NCI-H1092 (cell line): ENCODE measurements at places on chromosomes 6 and 20.

GRCh38 chr20:4896119-4896702 is 105.1 kb downstream of the SLC23A2 start:
- no peak for DNase-seq

DNA sequence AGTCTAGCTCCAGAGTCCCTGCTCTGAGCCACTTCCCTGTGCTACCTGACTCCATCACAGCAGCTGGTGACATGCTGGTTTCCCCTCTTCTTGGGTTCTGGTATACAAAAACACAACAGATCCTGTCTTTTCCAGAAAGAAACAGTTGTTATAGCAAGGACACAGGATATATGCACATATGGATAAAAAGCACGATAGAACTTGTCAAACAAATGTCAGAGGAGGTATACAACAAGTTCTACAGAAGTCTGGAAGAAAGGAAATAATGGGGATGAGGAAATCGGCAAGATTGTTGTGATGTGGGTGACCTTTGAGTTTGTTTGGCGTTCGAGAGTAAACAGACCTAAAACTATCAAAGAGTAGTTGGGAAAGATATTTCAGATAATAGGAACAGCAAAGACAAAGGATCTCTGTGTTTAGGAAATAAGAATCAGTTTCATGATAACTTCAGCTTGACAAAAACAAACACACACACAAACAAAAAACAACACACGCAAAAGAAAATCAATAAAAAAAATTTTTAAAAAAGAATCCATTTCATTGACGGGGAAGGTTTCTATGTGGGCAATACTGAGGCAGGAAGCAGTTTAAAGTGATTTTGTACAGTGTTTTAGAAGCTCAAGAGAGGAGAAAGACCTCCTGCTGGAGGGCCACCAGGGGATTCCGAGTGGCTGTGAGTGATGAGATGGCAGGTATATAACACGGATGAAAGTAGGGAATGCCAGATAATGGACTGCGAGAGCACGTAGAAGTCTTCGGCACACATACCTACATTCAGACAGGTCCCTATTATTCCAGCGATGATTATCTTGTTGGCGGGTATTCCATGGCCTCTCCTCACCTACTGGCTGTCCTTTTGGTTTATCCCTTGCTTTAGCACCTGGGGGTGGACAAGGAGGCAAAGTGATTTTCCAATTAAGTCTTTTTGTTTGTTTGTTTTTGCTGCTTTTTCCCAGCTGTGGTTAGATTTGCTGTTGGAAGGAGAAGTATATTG is 174.9 kb downstream of the HS3ST5 start:
- DNase-seq, result no peak

GRCh38 chr20:63492518-63492917 is 6.4 kb downstream of the EEF1A2 start:
- DNase-seq, result no peak

GRCh38 chr6:1067346-1067745 is 244.6 kb upstream of the FOXQ1 start:
- DNase-seq, result no peak

GRCh38 chr6:100103931-100104330 is 109.9 kb upstream of the MCHR2 start:
- DNase-seq, result no peak

DNA sequence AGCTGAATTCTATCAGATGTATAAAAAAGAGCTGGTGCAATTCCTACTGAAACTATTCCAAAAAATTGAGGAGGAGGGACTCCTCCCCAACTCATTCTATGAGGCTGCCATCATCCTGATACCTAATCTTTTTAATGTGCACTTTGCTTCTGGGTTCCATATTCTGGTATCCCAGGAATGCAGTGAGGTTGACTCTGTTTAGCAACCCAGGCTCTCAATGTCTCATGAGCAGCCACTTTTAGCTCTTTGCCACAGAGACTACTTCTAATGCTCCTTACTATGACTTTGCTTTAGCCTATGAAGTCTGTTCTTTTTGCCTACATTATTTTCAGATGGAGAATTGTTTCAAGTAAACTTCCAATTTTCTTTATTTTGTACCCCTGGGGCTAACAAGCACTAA is 185.5 kb upstream of the NRSN1 start:
- DNase-seq, result no peak

GRCh38 chr6:137510923-137511322 is 16.7 kb upstream of the OLIG3 start:
- no peak for DNase-seq

DNA sequence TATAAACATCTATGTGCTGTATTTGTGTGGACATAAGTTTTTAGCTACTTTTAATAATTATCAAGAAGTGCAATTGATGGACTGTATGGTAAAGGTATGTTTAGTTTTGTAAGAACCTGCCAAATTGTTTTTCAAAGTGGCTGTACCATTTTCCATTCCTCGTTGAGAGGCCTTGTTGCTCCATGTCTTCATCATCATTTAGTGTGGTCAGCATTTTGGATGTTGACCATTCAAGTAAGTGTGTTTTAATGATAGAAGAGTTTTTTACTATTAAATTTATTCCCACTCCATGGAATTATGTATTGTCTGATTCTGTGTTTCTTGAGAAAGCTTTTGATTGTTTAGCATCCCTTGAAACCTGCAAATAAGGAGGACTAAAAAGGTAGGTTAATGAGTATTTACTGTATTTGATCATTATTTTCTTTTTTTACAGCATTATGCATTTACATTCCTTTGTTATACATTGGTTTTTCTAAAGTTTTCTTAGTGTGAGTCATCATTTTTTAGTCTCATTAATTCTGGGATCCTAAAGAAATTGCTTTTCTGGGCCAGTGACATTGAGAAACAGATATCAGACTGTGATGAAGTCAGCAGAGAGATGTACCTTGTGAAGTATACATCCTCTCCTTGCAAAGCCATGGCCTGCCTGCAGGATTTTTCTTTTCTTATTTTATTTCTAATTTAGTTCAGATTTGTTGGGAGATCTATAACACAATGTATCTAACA is 312.8 kb upstream of the PTCHD4 start:
- DNase-seq, result no peak

- no peak for DNase-seq
Observed at GRCh38 chr6:6723921-6724538, 135.5 kb downstream of the LY86 start.

DNA sequence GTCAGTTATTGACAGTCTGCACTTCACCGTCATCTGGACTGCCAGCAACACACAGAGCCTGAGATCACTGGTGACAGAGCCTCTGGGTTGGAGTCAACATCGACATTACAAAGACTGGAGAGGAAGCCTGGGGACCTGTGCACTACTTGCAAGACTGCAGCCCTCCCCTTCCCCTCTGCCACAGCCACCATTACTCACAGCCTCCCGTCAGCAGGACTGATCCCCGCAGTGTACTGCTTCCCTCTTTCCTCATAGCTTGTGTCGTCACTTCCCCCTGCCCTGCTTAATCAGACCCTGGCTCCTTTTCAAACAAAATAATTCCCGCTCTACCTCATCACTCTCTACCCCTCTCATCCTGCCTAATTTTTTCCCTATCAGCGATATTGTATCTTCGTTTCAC is 235.5 kb upstream of the KCNQ5 start:
- no peak for DNase-seq

DNA sequence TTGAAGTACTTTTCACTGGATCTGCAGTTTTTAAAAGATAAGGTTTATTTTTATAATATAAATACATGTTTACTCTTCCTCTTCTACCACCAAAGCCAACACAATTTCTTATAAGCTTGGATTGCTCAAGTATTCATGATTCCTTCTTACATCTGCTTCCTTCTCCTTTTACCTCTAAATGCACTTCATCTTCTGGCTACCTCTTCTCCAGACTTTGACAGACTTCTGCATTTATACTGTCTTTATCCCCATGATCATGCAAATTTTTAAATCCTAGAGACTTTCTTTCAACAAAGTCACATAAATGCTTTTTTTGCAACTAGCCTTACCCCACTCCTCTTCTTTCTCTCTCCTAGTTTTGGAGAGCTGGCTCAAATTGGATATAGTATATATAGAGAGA is 142.9 kb downstream of the TFAP2B start:
- no peak for DNase-seq
